Astrocyte (in vitro differentiated cells and primary cell): ENCODE measurements at places on chromosomes 11 and 22.

- DNase-seq, result no peak
These were observed 20.7 kb upstream of the CECR2 start for GRCh38 chr22:17348464-17349103.

GRCh38 chr11:44065161-44065661, 859 bp upstream of the ACCS start:
- DNase-seq, result no peak

GRCh38 chr11:109870297-109870696, 222.9 kb upstream of the ZC3H12C start:
- DNase-seq, result no peak

DNA sequence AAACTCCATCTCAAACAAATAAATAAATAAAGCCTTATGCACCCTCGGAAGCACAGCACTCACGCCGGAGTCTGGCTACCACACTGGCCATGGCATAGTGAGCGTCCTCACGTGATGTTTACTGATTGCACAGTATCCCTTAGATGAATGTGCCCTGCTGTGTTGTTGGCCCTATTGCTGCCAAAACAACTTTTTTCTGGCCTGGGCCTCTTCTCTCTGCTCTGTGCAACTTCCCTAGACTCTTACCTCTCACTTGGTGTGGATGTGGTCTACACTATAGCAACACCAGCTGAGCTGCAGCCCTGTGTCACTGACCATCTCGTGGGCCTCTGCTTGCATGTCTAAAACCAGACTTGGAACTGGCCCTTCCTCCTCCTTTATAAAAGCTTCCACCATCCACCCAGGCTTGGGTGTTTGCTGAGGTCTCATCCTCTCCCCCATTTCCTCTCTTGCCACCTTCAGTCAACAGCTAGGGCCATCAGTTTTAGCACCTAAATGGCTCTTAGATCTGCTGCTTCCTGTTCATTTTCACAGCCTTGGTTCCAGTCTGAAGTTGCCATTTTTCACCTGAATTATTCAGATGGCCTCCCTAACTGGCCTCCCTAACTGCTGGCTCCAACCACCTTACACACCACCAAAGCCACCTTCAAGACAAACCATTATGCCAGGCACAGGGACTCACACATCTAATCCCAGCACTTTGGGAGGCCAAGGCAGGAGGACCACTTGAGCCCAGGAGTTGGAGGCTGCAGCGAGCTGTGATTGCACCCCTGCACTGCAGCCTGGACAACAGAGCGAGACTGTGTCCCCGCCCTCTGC, 9.2 kb downstream of the ZNF74 start:
- no peak for DNase-seq

GRCh38 chr22:29450222-29450621, 11.8 kb downstream of the RFPL1 start:
- no peak for DNase-seq

DNA sequence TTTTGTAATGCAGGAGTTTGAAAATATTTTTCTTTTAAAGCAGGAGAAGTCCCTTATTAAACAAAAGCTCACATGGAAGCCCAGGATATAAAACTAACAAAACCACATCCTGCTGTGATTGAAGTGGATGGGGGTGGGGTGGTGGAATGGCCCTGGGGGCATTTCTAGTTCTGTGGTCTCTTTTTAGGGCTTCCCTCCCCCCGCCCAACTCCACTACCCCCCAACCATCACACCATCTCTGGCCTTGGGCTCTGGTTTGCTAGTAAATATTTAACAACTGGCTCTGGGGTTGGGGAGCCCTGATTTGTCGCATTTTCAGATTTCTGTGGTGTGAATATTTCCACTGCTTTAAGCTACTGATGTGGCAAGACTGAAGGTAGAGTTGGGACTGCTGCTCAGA, 279.6 kb upstream of the PLET1 start:
- DNase-seq, result no peak

- no peak for DNase-seq
These were observed 10.3 kb downstream of the CBX7 start for GRCh38 chr22:39142088-39142680.

DNA sequence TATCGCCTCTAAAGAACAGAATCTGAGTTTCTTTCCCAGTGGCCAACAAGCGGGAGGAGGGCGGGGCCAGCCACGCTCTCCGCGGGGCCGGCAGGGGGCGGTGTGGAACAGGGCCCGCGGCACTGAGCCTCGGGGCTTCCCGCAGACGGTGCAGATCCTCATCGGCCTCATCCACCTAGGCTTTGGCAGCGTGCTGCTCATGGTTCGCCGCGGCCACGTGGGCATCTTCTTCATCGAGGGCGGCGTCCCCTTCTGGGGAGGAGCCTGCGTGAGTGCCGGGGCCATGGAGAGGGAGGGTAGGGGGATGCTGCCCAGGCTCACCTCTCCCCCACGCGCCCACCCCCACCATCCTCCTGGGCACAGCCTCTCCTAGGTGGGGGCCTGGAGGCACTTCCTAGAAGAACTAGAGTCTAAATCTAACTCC, 10.7 kb downstream of the MS4A15 start:
- no peak for DNase-seq

- DNase-seq, result no peak
These were observed 534.5 kb downstream of the LRRC4C start for GRCh38 chr11:40924915-40925314.

DNA sequence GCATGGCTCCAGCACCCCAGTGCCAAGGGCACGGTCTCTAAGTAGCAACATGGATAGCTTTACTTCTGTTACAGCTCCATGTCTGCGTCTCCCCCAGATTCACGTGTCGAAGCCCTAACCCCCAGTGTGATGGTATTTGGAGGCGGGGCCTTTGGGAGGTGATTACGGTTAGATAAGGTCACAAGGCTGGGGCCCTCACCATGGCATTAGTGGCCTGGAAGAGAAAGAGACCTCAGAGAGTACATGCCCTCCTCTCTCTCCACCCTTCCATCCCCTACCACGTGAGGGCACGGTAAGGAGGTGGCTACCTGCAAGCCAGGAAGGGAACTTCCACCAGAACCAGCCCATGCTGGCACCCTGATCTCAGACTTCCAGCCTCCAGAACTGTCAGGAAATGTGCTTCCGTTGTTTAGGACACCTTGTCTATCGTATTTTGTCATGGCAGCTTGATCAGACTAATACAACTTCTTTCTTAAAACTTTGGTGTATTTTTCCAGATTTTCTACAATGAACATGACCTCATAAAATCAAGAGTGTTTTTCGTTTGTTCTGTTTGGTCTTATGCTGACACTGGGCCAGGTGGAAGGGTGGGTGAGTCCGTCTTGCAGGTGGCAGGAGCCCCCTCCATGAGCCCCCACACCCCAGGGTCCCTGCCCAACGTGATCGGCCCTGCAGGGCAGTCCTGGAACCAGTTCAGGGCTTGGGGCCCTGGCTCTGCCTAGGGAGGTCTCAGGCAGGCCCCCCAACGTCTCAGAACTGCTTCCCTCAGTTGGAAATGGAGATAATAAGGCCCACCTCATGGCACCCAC, 10.7 kb downstream of the RTN4R start:
- no peak for DNase-seq

GRCh38 chr11:74566146-74566960, 26.0 kb upstream of the POLD3 start:
- DNase-seq, result no peak

GRCh38 chr22:40707154-40707553, 27.9 kb downstream of the MCHR1 start:
- DNase-seq, result no peak

DNA sequence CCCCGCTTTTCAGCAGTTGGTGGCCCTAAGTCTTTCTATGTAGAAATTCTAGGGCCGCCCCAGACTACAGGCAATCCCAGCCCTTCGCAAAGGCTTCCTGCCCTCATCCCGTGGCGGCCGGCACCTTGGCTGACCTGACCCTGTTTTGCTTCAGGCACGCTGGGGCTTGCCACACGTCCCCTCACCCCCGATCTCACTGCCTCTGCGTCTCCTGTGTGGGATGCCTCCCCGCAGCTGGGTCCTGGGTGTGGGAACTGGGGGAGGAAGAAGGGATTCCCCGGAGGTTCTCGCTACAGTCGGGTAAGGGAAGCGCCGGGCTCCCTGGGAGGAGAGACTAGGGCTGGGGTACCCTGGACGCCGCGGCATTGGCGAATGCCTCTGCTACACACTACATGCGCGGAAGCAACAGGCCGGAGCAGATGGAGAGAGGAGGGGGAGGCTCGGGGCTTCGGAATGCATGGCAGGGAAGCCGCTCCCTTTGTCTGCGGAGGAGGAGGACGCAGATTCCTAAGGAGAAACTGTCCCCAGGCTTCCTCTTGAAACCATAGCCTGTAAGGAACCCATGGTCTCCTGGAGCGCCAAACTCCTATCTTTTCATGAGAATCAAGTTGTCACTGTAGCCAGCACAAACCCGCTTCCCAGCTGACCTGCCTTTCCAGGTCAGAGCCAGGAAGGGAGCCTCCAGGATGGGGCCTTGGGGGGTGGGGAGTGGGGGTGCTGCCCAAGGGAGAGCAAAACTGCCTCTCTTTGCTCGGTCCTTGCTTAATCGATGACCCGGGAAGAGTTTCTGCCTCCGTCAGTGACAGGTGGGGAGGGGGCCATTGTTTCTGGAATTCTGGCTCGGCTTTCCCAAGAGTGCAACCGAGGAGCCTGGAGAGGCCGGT, 1.4 kb downstream of the DTX4 start:
- DNase-seq, result peak; percentile 12

GRCh38 chr11:33402066-33402465, 144.9 kb downstream of the HIPK3 start:
- DNase-seq, result no peak

DNA sequence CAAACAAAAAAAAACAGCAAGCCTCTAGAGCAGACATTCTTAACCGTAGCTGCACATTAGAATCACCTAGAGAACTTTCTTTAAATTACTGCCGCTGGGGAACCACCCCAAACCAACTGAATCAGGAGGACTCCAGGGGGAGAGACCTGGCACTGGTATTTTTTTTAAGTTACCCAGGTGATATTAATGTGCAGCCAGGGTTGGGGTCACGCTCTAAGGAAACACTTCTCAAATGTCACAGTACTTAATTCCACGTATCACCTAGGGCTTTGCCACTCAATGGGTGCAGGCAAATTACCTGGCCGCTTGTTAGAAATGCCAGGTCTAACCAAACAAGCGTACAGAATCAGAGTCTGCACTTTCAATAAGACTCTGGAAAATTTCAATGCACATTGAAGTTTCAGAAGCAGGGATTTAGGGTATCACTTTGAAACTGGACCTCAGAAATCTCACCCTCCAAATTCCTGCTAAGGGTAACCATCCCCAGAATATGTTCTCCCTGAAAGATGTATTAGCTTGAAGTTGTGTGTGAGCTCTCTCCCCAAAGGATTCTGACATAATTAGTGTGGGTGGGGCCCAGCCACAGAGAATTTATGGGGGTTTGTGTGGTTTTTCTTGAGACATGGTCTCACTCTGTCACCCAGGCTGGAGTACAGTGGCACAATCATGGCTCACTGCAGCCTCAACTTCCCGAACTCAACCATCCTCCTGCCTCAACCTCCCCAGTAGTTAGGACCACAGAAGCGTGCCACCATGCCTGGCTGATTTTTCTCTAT, 12.7 kb upstream of the ISX start:
- no peak for DNase-seq

DNA sequence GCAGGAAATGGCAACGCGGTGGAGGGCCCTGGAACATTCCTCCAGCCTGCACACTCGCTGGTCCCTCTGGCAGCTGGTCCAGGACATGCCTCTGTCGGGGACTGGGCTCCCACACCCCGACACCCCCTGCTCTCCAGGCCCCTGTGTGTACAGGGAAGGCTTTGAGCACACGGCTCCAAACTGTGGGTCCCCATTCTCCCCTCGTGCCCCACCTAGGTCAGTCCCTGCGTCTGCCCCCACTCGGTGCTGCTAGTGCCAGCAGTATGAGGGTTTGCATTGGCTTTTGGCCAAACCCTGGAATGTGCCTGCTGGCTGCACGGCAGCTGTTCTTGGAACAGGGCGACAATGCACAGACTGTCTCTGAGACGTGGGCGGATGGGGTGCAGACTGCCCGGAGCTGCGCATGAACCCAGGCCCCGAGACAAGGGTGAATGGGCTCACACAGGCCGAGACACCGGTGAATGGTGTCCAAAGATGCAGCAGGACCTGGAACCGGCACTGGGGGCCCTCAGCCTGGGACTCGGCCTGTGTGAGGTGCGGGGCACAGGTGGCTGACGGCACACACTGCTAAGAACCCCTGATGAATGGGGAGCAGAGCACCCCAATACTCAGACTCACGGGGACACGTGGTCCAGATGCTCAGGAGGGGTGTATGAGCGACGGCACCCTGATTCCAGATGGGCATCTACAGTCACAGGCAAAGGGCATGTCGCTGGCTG, 7.5 kb upstream of the SYT8 start:
- DNase-seq, result peak; percentile 86

- DNase-seq, result peak; percentile 27
These were observed 29.8 kb downstream of the KCNE3 start for GRCh38 chr11:74437441-74438042.

DNA sequence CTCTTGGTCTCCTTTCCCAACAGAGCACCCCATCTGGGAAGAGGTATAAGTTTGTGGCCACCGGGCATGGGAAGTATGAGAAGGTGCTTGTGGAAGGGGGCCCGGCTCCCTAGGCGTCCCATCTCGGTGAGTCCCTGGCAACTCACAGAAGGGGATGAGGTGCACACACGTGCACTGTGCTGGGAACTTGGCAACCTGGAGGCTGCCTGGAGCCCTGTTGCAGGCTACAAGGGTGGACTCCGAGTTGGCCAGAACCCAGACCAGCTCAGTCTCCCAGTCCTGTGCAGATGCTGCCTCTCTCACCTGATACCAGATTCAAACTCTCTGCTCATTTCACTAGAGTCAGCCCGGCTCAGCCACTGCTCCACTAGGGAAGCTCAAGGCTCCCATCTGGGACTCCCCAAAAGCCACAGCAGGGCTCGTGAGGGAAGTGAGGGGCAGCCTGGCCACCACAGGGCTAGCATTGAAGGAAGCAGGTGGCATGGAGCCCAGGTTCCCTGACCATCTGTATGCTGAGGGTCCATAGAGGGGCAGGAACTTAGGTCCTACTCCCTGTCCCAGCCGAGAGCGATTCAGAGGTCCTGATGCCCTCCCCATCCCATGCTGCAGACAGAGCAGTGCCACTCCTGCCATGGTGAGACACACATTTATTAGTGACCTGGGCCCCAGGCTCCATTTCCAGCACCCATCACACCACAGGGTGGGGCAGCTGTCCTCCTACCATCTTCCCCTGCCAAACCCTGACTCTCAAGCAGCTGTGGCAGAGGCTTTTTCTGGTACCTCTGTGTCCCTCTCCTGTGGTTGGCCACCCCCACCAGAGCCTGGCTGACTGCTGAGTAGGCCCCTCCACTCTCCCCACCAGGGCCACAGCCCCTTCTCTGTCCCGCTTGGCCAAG, 4.0 kb downstream of the PRR33 start:
- DNase-seq, result no peak

- peak; percentile 32 for DNase-seq
These were observed 4.8 kb downstream of the SDF2L1 start for GRCh38 chr22:21646608-21647590.
